ENCODE measurements at places on chromosomes 2 and 18.

DNA sequence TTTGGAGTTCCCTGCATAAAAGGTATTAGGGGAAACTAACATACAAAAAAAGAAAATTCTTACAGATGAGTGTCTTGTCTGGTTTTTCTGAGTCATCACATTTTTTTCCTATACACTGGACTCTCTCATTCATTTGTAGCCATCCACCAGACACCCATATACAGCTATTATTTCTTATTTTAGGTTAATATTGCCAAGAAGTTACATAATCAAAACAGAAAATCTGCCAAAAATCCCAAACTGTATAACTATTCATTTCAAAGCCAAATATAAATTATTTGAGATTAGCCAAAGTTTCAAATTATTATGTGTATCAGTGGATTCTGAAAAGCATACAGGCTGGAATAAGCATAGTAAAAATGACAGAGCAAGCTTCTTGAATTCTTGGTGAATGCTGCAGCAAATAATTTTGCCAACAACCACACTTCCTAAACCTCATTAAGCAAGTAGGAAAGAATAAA is 191.2 kb downstream of the NCKAP5 start:
- no peak for DNase-seq

DNA sequence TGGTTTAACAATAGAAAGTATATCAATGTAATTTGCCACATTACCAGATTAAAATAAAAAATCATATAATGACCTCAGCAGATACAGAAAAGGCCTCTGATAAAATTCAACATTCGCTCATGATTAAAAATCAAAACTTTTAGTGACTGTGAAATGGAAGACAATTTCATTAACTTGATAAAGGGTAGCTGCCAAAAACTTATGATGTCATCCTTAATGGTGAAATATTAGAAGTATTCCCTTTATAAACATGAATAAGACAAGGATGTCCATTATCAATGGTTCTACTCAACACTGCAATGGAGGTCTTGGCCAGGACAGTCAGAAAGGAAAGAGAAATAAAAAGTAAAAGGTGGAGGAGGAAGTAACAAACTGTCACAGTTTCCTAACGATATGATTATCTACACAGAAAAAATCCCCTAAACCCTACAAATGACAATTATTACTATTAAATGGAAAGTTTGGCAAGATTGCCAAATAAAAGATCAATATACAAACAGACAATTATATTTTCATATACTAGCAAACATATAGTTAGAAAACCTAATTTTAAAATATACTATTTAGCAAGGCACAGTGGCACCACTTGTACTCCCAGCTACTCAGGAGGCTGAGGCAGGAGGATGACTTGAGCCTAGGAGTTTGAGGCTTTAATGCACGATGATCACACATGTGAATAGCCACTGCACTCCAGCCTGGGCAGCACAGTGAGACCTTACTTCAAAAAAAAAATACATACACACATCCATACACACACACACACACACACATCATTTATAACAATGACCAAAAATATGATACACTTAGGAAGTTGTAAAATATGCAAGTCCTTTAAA is 12.8 kb downstream of the METTL8 start:
- no peak for DNase-seq

GRCh38 chr2:96949701-96950350 is 36.6 kb downstream of the FAM178B start:
- no peak for DNase-seq

DNA sequence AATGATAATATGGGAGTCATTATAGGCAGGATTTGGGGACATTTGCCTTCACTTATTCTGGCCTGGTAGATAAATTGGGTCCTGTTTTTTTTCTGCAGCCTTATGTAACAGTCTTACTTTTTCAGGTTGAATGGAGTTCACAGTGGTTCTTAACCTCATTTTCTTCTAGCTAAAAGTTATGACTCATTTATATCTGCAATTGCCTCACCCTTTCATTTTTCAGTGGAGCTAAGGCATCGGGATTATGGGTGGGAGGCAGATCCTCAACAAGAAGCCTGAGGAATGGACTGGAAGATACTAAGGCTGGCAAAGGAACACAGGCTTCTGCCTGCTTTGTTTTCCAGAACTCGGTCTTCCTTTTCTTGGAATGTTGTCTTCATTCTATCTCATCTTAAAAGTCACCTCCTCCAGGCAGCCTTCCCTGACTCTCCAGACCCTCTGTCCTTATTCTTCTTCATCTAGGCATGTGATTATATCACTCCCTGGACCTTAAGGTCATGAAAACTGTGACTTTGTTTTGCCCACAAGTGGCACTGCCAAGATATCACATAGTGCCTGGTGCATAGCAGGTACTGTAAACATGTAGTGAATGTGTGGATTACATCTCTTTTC is 41.0 kb upstream of the ACSL3 start:
- no peak for DNase-seq

- DNase-seq: no peak
These were observed 8.0 kb upstream of the MBP start for GRCh38 chr18:77140439-77141109.

GRCh38 chr18:36392164-36392978 is 94.9 kb downstream of the FHOD3 start:
- DNase-seq: no peak

DNA sequence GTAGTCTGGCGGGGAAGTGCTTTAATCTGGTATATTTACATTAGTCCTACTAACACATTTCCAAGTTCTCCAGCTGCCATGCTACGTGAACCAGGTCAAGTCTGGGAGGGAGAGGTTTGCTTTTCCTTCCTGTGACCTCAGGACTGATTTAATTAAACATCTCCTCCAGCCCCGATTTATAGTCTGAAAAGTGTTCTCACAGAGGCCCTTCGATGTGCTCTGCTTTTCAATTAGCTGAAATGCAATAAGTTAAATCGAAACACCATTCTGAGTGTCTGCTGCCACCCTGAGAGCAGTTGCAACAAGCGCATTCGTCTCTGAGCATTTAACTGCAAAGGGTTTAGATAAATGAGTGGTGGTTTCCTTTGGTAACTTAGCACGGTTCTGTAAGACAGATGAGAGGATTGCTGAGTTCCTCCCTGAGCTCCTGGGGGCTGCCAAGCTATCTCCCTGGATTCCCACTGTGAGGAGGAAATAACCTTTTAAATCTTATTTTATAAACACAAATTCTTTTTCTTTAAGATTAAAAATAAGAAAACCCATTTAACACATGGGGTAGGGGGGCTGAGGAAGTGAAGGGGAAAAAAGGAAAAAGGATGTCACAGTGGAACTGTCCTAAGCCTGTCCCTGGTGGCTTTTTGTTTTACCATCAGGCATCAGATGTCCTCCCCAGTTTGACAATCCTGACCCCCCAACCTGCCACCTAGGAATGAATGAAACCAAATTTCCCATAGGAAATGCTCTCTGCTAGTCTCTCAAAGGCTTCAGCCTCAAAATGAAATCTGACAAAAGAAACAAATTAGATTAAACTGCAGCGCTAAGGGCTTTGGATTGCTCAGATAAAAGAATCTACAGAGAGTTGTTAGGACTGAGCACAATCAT is 56.5 kb upstream of the CREB1 start:
- no peak for DNase-seq

GRCh38 chr2:109335631-109336176 is 206.7 kb downstream of the SH3RF3 start:
- DNase-seq: no peak

DNA sequence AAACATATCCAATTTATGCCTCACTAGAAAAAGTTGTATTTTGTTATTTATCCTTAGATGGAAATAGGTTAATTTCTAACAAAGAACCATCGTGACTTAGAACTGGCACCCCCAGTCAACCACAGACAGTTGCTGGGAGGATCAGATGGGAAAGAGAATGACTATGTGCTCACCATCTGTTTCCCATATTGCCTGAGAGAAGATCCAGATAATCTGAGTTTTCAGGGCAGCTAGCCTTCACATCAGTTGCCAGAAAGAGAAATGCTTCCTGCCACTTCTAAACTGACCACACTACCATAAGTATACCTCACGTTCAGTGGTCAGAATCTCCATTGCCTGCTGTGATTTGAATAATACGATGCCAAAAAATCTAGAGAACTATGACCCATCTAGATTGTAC is 28.4 kb upstream of the NEB start:
- DNase-seq: no peak

GRCh38 chr2:234158812-234159211 is 108.3 kb downstream of the SPP2 start:
- DNase-seq: no peak

DNA sequence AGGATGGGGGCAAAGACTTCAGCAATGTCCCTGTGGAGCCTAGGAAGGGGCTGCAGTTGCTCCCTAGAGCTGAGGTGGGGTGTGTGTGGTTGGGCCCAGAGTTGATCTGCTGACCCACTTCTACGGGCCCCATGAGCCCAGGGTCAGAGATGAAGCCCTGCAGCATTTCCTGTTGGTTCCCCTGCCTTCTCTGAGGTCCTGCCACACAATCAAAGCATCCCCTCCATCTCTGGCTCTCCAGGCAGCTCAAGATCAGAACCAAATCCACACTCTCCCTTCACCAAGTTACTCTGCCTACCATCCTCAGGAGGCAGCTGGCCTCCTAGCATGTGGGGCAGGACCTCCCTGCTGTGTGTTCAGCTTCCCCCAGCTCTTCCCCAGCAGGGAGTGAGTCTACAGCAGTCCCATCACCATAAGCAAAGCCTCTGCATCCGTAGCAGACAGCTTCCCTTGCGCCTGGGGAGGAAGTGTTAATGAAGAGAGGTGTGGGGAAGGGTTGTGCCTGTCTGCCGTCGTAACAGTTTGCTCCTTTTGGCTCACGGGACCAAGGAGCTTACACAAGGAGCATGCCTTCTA is 26.9 kb downstream of the TMEM247 start:
- no peak for DNase-seq

GRCh38 chr2:174312581-174313234 is 22.0 kb upstream of the SP9 start:
- no peak for DNase-seq

- no peak for DNase-seq
These were observed 512.8 kb upstream of the NRP2 start for GRCh38 chr2:205169464-205169863.

GRCh38 chr2:155070489-155070888 is 372.0 kb downstream of the KCNJ3 start:
- DNase-seq: no peak

DNA sequence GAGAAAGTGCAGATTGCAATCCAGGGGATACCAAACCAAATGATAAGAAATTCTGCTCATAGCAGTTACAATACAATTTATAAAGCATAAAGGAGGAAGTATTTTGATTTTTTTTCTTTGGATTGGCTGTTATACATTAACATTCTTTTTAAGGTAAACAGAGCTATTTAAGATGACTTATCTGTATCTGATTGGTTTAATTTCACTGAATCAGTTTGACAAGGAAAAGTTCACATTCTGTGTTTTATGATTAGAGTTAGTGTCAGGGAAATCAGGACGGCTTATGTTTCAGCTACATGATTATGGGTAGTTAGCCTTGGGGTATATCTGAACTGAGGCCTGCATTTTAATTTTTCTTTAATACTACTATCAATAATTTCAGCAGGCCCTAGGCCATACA is 360.9 kb downstream of the ARL6IP6 start:
- no peak for DNase-seq

DNA sequence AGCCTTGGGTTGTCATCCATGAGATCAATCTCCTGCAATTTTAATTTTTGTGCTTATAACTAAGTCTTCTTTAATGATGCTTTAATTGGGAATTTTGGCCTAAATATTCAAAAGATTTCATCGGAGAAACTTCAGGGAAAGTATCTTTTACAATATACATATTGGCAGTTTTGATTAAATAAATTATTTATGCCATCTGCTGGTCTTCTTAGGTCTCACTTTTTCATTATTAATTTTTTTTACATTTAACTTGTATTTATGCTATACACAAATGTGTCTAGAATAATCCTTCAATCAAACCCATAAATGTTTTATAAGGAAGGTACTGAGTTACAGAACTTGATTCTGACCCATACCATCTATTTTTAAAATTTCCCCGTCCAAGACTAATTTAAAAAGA is 95.1 kb upstream of the XPO1 start:
- DNase-seq: no peak

DNA sequence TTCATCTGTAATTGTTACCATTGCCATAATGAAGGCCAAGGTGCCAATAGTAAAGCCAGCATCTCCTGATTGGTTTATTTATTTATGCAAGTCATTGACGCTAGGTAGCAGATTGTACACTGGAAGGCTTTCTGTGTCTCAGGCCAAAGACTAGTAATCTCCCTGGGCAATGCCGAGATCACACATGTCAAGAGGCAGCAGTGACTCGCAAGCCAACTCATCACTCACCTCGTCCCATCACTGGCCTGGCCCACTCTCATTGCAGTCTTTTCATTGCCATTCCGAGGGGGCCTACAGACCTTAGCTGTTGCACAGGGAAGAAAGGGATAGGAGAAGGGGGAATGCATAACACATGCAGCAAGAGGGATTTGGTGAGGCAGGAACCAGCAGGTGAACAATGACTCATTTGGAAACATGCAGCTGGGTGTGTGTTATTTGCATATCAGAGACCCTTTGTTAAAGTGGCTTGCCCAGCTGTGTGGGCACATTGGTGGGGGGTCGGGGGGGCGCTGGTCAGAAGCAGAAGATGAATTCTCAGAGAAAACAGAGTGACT is 448.7 kb upstream of the HNRNPA3 start:
- DNase-seq: no peak

- DNase-seq: no peak
These were observed 12.9 kb downstream of the SMARCAL1 start for GRCh38 chr2:216425008-216425787.

GRCh38 chr2:10385501-10385900 is 62.6 kb downstream of the ODC1 start:
- DNase-seq: no peak

DNA sequence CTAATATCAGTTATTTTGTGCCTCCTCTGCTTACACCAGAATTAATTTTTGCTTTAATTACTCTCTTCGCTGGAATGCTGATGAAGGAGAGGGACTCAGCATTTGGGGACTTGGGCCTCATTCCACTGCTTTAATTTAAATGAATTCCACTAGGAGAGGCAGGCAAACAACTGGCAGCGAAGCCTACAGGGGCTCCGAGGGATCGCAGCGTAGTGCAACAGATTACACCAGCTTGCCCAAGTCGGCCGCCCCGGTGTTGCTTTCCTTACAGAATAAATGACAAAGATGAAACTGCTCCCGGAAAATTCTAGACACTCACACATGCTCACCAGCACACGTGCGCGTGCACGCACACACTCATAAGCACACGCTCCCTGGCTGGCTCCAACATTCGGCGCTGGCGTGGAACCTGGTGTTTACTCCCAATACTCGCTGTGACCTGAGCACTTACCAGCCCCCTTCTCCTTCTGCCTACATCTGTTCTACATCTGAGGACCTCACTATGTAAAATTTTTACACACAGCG is 175.4 kb downstream of the ZNF521 start:
- no peak for DNase-seq

DNA sequence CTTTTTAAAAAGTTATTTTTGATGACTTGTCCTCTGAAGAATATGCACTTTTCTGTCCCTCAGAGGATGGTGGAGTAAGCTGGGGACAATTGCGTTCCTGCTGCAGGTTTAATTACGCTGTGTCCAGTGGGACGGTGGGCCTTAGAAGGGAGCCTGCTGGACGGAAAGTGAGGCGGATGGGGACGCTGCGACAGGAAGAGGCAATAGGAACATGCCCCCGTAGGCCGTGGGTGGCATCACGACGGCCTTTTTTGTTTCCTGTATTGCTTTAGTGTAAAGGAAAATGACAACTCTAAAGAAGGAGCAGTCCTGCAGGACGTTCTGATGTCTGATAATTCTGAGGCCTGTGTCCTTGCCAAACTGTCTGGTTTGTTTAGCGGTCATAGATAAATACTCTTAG is 121.6 kb downstream of the NFATC1 start:
- no peak for DNase-seq
